ENCODE measurements at places on chromosomes 5 and 9.

- no peaks in the 10 kb centered on the region for H3K36me3 ChIP-seq
- H3K27ac ChIP-seq = no peak overlapping the region
- DNase-seq = no peak
- peaks cover 8% of the 10 kb centered on the region for H3K4me1 ChIP-seq
- no peak overlapping the region for H3K4me3 ChIP-seq
Observed at GRCh38 chr9:643966-644365, 197.5 kb upstream of the DMRT1 start.

DNA sequence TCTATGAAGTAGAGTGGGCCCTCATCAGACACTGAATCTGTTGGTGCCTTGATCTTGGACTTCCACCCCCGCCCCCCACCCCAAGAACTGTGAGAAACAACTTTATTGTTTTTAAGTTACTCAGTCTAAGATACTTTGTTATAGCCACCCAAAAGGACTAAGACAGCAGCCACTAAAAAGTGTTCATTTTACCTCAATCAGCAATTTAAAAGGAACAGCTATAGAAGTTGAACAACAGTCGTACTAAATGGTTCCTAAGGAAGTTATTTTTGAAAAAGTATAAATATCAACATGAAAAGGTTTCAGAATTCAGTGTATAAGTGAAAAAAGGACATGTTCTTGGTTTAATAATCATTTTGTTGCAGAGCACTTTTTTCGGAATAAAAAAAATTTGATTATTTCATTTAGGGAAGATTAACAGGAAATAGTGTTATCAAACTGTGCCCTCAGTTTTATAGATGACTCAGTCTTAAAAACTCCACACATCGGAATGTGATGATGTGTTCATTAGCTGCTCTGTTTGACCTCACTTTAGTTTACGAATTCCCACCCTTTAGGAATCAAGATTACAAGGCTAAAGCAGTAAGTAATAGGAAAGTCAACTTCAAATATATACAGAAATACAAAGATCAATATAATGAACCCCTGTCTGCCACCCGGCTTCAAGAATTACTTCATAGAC lies 71.2 kb downstream of the MTAP start:
- no peak for DNase-seq
- H3K27ac ChIP-seq = no peak overlapping the region
- peaks cover 42% of the 10 kb centered on the region for H3K36me3 ChIP-seq
- H3K27me3 ChIP-seq = no peaks in the 10 kb centered on the region

GRCh38 chr9:21919377-21920362 lies 74.5 kb downstream of the CDKN2A start:
- peaks cover 10% of the 10 kb centered on the region for H3K36me3 ChIP-seq
- H3K27ac ChIP-seq = peak overlapping the region; percentile 68
- peak; percentile 49 for DNase-seq
- peaks cover 18% of the 10 kb centered on the region for H3K4me1 ChIP-seq

DNA sequence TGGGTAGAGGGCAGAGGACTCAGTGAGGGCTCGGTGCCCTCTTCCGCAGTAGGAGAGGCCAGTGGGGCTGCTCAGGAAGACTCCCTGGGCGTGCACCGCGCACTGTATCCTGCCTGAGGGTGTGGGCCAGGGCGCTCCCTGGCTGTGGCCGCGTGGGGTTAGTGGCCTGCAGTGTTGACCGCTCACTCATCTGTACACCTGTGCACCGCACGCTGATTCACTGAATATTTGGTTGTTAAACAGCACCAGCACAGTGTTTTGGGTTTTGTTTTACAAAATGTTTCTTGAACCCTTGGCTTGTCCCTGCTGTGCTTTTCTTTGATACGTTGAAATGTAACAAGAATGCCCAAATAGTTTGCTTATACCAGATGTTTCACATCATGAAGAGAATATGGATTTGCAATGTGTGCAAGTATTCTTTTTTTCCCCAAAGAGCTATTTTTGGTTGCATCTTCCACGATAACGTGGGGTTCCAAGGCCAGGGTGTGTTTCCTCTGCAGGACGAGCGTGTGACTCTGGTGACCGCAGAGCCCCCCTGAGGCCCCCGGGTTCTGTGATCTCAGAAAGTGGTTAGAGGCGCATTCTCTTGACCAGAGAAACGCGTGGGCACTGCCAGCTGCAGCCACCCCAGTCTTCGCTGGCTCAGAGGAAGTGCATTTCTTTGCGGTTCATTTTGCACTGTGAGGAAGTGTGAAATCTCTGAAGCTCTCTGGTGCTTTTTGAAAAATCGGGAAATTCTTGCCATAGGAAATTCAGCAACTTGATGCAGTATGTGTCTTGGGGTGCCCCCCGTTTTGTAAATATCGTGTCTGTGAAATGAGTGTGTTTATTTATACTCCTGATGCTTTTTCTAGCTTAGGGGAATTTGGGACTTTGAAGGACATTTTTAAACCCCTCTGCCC lies 46.9 kb downstream of the AHRR start:
- peak overlapping the region; percentile 9 for H3K4me3 ChIP-seq
- H3K36me3 ChIP-seq = peaks cover 53% of the 10 kb centered on the region
- H3K4me1 ChIP-seq = peaks cover 61% of the 10 kb centered on the region
- no peaks in the 10 kb centered on the region for H3K27me3 ChIP-seq
- peak; percentile 51 for DNase-seq

GRCh38 chr9:108290839-108291585 lies 564.8 kb downstream of the ACTL7B start:
- no peak for DNase-seq
- no peak overlapping the region for H3K4me3 ChIP-seq
- no peaks in the 10 kb centered on the region for H3K27me3 ChIP-seq
- no peaks in the 10 kb centered on the region for H3K36me3 ChIP-seq
- no peak overlapping the region for H3K27ac ChIP-seq

DNA sequence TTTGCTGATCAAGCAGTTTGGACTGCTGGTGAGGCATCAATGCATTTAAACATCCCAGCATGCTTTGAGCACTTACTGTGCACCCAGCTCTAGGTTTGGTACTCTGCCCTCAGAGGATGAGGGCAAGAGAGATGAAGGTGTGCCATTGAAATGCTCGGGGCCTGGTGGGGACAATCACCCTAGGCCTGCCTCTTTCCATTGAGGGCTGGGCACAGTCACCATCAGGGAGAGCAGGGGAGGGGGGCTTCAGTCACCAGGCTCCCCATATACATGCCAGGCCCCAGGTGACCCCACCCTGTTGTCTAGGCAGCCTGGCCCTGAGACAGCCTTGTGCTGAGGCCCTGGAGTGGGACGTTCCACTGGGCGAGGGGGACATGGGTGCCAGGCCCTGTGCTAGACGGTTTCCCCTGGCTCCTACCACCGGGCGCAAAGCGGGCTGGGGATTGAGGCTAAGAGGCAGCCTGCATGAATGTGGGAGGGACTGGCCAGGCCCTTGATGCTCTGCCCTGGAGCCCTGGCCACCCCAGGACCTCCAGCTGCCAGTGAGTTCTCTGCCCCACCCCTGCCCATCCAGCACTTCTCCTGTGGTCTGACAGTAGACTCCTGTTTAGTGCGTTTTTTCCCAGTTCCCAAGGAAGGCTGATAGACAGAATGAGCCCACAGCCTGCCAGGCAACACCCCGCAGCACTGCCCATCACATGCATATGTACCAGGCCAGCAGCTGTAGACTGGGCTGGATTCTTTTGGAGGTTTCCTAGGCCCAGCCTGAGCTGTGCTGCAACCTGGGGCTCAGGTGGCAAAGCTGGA lies 18.9 kb downstream of the TCF7 start:
- H3K4me1 ChIP-seq = peaks cover 66% of the 10 kb centered on the region
- H3K27ac ChIP-seq = peak overlapping the region; percentile 18
- H3K27me3 ChIP-seq = peaks cover 49% of the 10 kb centered on the region

GRCh38 chr9:104817437-104817836 lies 53.5 kb downstream of the NIPSNAP3B start:
- H3K27me3 ChIP-seq = no peaks in the 10 kb centered on the region
- no peak overlapping the region for H3K27ac ChIP-seq
- H3K36me3 ChIP-seq = no peaks in the 10 kb centered on the region
- no peak overlapping the region for H3K4me3 ChIP-seq
- DNase-seq = no peak

DNA sequence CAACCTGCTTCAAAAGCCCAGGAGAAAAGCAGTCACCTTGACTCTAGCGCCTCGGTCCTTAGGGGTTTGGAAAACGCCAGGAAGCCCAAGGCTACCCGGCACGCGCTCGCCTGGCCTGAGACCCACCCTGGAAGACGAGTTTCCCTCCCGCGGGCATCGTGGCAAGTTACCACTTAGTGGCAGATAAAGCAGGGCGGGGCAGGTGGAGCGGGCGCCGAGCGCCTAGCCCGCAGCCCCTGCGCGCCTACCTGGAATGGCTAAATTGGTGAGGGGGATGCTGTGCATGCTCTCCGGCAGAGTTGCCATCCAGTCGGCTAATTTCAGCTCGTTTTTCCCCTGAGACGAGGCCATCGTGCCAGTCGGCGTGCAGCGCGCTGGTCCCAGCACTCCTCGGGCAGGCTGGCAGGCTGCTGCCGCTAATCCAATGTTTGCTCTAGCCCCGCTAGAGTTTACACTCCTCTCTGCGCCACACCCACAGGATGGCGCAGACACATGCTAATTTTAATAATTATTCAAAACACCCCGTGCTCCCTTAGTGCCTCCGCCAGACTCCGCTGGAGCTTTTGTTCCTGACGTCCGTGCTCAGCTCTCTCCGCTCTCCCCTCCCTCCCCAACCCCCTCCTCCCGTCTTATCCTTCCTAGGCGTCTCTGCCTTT lies at the start of gene PLCXD3:
Gene PLCXD3 (minus strand): TSS at position 426 of the 656 bp plus-strand sequence. CDS start 75 bp downstream, at position 351.
- no peak for DNase-seq
- H3K4me3 ChIP-seq = no peak within 1 kb of the TSS
- H3K27ac ChIP-seq = no peak within 1 kb of the TSS
- peaks cover 35% of the 10 kb centered on the region for H3K27me3 ChIP-seq
- no peaks in the 10 kb centered on the region for H3K4me1 ChIP-seq
- H3K36me3 ChIP-seq = no peaks in the 10 kb centered on the region

DNA sequence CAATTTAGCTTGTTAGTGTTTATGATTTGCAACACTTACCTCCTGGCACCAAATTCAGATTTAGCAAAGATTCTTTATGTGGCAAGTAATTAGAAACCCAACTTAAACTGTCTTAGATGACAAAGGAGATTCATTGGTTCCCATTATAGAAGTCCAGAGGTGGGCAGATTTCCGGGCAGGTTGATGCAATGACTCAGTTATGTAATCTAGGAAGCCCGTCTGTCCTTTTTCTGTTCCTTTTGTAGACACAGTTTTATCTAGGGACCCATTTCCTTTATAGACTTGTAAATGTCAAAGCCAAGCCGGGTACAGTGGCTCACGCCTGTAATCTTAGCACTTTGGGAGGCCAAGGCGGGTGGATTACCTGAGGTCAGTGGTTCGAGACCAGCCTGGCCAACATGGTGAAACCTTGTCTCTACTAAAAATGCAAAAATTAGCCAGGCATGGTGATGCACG lies 20.3 kb upstream of the ANKRD33B start:
- H3K27me3 ChIP-seq = peaks cover 49% of the 10 kb centered on the region
- H3K36me3 ChIP-seq = no peaks in the 10 kb centered on the region
- no peak for DNase-seq

GRCh38 chr9:81497091-81497490 lies 192.3 kb downstream of the TLE1 start:
- no peaks in the 10 kb centered on the region for H3K36me3 ChIP-seq
- no peaks in the 10 kb centered on the region for H3K27me3 ChIP-seq
- H3K27ac ChIP-seq = no peak overlapping the region

DNA sequence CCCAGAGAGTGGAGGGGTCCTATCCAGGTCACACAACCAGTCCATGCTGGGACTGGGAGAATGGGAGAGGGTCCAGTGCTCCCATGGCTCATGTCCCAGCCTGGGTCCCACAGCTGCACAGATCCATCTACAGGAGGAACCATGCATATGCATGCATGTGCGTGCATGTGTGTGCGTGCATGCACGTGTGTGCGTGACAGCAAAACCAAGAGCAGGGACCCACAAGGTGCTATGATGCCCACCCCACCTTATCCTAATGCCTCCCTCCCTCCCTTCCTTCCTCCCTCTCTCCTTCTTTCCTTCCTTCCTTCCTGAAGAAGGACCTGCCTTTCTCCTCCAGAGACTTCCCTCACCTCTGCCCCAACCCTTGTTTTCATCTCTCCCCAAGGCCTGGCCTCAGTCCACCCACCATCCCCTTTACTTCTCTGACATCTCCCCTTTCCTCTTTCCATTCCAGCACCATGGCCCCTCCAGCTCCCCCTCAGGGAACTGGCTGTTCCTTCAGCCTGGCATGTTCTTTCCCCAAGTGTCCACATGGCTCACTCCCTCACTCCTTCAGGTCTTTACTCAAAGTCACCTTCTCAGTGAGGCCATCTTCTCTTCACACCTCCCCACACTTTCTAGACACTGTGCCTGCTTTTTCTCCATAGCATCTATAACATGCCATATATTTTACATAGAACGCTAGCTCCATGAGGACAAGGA lies 21.8 kb downstream of the AQP7 start:
- no peaks in the 10 kb centered on the region for H3K4me1 ChIP-seq
- no peak overlapping the region for H3K4me3 ChIP-seq
- no peaks in the 10 kb centered on the region for H3K27me3 ChIP-seq
- H3K36me3 ChIP-seq = no peaks in the 10 kb centered on the region
- no peak for DNase-seq

- no peaks in the 10 kb centered on the region for H3K4me1 ChIP-seq
- no peak overlapping the region for H3K4me3 ChIP-seq
- H3K27ac ChIP-seq = no peak overlapping the region
- peaks cover 14% of the 10 kb centered on the region for H3K27me3 ChIP-seq
- DNase-seq = no peak
- H3K36me3 ChIP-seq = no peaks in the 10 kb centered on the region
Observed at GRCh38 chr5:14200312-14200990, 57.3 kb downstream of the TRIO start.

DNA sequence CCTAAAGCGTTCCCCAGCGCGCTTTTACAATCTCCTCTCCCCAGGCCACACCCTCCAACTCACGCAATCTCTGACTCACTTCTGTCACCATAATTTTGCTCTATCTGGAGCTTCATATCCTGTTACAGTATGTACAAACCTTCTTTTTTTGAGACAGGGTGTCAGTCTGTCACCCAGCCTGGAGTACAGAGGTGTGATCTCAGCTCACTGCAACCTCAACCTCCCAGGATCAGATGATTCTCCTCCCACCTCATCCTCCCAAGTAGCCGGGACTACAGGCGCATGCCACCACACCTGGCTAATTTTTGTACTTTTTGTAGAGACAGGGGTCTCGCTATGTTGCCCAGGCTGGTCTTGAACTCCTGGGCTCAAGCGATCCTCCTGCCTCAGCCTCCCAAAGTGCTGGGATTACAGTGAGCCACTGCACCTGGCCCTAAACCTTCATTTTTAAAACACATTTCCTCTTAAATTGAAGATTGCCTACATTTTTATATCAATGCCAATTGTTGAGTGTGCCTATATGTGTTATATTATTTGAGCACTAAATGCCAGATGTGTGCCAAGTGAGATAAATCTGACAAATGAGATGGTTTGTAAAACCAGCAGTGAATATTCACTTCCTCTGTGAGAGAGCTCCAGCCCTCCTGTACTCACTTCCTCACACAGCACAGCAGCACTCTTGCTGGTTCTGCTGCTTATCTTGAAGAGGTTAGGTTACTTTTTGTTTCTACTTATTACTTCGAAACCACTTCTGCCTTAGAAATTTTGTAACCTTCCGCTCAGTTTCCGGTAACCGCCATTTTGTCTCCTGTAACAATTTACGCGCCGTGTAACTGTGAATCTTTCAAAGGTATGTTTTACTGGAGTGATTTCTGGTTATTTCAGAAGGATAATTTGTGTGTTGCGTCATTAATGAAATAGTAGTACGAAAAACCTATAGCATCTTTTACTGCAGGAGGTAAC lies 57.9 kb downstream of the DOCK8 start:
- H3K27ac ChIP-seq = peak overlapping the region; percentile 100
- peaks cover 54% of the 10 kb centered on the region for H3K36me3 ChIP-seq
- H3K4me1 ChIP-seq = peaks cover 67% of the 10 kb centered on the region
- peak; percentile 90 for DNase-seq

GRCh38 chr5:146770546-146770945 lies 108.0 kb downstream of the PPP2R2B start:
- no peak overlapping the region for H3K27ac ChIP-seq
- no peak overlapping the region for H3K4me3 ChIP-seq
- peaks cover 3% of the 10 kb centered on the region for H3K4me1 ChIP-seq
- DNase-seq = no peak

All from activated CD8-positive, alpha-beta memory T cell treated with anti-CD3 and anti-CD28 coated beads, Interleukin-2, amount 10 ng/mL, durations not matched to agents 7 days and 5 days (primary cell).